Stimulated activated CD8-positive, alpha-beta memory T cell treated with anti-CD3 and anti-CD28 coated beads, Interleukin-4, amount 100 ng/mL, for 1 hour (primary cell): ENCODE measurements at places on chromosomes 7 and 10.

DNA sequence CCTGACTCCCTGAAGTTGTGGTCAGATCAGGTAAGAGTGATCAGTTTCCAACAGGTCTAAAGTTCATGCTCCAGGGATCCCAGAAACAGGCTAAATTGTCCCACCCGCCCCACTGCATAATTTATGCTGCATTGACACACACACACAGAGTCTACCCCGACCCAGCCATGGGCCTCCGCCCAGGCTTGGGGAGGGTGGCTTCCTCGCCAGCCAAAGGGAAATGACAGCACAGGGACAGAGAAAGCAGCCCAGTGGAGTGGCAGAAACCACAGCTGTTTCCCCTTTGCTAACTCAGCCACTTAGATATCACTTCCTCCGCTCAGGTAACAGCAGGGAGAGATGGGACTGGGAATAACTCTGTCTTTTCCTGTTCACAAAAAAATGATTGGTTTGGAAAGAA is 9.4 kb downstream of the SH3PXD2A start:
- DNase-seq: no peak

DNA sequence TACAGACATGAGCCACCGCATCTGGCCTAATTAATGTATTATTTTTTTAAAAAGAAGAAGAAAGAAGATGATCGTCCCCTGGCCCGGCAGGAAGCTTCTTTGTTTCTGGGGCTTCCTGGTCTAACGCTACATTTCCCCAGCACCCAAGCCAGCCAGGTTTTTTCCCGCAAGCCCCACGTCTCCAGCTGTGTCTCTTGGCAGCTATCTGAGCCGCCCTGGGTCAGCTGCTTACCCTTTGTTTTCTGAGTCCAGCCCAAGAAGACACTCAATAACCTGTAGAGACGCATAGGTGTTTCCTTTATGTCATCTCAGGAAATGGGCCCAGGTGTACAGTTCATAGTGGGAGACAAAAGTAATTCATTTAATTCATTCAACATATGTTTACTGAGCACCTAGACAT is 110.2 kb downstream of the MTPAP start:
- DNase-seq: no peak

- DNase-seq: peak; percentile 59
These were observed at the start of gene CWF19L1 for GRCh38 chr10:100267239-100268104. Gene CWF19L1, minus strand, starts transcription at chr10:100267638. Its CDS starts 45 bp downstream, at chr10:100267593.

GRCh38 chr10:95741807-95742467 is 14.0 kb upstream of the ENTPD1 start:
- no peak for DNase-seq

GRCh38 chr10:97367126-97367649 is 32.7 kb upstream of the FRAT2 start:
- DNase-seq: no peak

- DNase-seq: no peak
These were observed 7.7 kb downstream of the GHRHR start for GRCh38 chr7:30971440-30971839.
